ENCODE measurements at places on chromosomes 2 and 18.

- DNase-seq = no peak
Measured at GRCh38 chr18:4581966-4582365, 126.9 kb upstream of the DLGAP1 start.

GRCh38 chr2:119451336-119452050 is 19.8 kb downstream of the TMEM37 start:
- DNase-seq = no peak

DNA sequence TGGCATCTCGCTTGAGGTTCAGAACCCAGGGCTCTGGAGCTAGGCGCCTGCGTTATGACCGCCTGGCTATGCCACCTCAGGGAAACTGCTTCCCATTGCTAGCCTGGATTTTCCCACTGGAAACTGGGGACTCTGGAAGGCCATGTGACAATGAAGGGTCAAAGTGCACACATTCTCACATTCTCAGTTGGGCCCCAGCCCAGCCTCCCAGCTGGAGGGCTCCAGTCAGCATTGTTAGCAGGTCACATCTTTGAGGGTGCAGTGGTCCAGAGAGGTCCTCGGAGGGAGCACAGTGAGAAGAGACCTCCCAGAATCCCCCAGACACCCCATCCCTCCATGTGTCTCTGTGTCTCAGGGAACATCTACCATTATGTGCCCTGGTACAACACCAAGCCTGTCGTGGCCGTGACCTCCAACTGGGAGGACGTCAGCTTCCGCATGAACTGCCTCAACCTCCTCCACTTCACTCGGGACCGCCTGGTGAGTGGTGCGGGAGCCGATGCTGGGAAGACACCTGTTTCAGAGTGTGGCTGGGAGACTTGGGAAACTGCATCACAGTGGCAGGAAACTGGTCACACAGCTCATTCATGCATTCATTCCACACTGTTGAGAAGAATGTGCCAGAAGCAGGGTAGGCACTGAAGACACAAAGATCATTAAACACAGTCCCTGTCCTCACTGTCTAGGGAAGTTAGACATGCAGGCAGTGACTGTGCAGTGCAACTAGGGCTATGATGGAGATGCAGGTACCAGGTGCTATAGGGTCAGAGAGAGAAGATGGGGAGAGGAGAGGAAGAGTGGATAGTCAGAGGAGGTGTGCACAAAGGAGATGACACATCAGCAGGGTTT is 41.6 kb downstream of the FER1L5 start:
- no peak for DNase-seq

DNA sequence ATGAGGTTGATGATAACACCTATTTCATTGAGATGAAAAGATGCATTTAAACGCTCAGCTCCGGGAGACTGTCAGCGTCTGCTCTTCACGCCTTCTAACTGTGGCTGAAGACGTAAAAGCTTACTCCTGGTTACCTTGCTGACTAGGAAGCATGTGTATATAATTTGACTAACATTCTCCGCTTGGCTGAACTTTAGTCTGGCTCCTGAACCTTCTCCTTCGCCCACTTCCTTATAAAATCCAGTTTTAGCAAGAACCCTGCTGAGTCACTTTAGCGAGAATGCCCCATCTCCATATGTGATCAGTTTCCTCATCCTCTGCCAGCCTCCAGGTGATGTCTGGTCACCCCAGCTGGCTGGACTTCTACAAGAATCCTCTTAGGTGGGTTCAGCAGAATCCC is 12.7 kb upstream of the CREG2 start:
- DNase-seq = no peak

DNA sequence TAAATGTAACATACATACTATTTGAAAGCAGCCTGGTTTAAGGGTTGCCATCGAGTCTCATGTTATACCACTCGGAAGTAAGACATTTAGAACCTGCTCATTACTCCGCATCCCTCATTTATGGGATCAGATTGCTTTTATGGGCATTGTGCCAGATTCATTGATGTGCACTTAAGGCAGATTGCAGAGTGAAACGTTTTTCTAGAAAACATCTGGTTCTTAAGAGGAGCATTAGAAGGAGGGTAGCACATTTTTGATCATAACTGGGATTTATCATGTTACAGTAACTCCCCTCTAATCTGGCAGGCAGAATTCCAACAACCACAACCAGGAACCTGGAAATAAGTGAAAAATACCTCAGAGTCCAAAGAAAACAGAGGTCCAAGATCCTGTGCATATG is 74.2 kb upstream of the GALNT3 start:
- peak; percentile 36 for DNase-seq

- DNase-seq = no peak
Measured at GRCh38 chr2:52857722-52858121, 909.9 kb upstream of the CHAC2 start.

- no peak for DNase-seq
Measured at GRCh38 chr2:54895730-54896129, 154.5 kb downstream of the RTN4 start.

DNA sequence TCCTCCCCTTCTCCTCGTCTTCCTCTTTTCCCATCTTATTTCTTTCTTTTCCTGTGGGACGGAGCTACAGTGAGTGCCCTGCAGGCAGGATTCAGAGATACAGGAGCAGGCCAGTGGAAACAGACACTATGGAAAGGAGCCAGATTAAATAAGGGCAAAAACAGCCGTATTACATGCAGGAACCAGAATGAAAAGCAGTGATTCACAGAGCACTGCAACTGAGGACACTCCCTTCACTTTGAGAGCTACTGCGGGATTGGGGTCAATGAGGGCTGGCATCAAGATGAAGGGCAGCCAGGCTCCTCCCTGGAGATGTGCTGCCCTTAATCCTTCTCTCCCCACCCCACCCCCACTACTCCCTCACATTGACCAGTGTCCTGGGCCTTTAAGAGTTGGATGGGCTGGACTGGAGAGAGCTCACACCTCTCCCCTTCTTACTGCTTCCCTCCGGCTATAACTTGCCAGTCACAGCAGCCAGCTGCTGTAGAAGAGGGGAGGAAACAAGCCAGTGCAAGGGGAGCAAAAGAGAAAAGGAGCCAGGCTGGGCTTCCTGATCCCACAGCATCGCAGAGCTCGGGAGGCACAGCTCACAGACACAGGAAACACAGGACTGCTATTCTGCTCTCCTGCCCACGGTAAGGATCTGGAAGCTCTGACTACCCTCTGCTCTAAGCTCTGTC is at the start of gene PLCD4:
Gene PLCD4, plus strand, starts transcription at position 464 of the 680 bp plus-strand sequence. CDS start 7,841 bp downstream, outside the sequence.
- DNase-seq = peak; percentile 33

DNA sequence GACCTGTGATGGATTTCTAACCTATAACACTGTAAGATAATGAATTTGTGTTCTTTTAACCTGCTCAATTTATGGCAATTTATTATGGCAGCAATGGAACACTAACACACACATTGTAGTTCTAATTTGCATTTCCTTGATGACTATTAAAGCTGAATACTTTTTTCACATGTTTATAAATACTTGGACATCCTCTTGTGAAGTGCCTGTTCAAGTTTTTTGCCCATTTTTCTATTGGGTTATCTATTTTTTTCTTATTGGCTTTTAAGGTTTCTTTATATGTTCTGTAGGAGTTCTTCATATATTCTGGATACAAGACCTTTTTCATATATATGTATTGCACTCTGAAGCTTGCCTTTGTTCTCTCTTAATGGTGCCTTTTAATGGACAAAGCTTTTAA is 128.5 kb upstream of the PGAP1 start:
- no peak for DNase-seq

GRCh38 chr2:144330951-144331673 is 188.8 kb downstream of the ZEB2 start:
- no peak for DNase-seq

Measured in renal cortex interstitium (tissue), 15 donors.